Fibroblast of skin of scalp (primary cell): ENCODE measurements at places on chromosomes 5 and 9.

DNA sequence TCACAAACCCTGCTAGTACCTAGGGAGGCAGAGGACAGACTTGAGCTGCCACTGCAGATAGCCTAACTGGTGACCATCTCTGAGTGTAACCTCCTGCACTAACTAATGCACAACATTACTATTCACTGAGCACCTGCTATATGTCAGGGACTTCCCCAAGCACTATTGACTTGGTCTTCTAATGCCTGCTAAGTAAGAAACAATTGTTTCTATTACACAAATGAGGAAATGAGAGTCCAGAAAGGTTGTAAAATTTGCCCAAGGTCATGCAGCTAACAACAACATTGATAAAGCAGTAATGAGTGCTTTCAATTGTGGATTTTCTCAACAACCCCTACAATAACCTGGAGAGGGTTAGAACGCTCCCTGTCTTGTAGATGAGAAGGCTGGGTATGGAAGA, 183.7 kb downstream of the ZNF462 start:
- no peak for DNase-seq

- peak; percentile 72 for DNase-seq
Measured at GRCh38 chr5:117271656-117272055, 697.0 kb upstream of the SEMA6A start.

DNA sequence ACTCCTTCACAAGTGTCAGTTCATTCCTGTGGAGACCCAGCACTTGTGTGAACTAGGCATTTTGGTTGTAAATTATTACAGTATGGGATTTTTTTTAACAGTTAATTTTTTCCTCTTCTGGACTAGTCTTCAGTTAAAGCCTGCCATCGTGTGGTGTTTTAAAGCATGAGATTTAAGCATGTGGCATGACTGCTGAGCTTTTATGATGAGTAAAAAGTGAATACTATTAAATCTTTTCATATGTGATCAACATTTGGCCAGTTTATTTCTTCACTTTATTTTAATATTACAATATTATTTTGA, 25.0 kb downstream of the LMNB1 start:
- peak; percentile 67 for DNase-seq

- no peak for DNase-seq
Measured at GRCh38 chr5:173984218-173984617, 4.8 kb upstream of the C5orf47 start.

GRCh38 chr9:88310310-88310980, 77.8 kb upstream of the SPIN1 start:
- DNase-seq, result no peak

DNA sequence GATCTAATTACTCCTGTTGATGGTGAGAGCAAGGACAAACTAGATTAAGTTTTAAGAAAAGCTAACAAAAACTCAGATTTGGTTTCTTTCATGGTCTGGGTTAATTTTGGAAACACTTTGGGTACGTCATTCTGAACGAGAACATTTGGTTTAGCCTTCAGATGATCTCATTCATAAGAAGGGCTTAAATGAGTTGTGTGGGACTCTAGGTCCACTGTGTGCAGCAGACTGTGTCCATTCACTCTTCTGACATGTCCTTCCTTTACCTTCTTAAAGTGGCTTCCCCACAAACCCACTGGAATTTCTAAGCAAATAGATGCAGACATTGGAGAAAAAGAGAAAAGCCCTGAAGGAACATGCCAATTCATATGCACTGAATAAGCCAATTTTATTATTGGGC, 96.8 kb downstream of the FBXO4 start:
- DNase-seq, result no peak

GRCh38 chr9:79663878-79664277, 92.1 kb downstream of the TLE4 start:
- peak; percentile 51 for DNase-seq

DNA sequence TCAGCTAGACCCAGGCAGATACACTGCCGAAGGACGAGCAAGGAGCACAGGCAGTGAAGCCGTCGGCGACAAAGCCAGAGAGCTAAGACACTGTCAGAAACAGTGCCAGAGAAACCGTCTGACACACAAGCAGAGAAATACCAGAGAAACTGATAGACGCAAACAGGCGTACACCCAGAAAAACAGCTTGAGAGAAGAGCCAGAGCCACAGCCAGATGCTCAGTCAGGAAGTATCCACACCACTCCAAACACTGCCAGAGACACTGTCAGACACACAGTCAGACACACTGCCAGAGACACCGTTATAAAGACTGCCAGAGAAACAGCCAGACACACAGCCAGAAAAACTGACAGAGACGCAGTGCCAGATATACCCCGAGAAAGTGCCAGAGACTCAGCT, 19.1 kb downstream of the CNTFR start:
- DNase-seq, result no peak

DNA sequence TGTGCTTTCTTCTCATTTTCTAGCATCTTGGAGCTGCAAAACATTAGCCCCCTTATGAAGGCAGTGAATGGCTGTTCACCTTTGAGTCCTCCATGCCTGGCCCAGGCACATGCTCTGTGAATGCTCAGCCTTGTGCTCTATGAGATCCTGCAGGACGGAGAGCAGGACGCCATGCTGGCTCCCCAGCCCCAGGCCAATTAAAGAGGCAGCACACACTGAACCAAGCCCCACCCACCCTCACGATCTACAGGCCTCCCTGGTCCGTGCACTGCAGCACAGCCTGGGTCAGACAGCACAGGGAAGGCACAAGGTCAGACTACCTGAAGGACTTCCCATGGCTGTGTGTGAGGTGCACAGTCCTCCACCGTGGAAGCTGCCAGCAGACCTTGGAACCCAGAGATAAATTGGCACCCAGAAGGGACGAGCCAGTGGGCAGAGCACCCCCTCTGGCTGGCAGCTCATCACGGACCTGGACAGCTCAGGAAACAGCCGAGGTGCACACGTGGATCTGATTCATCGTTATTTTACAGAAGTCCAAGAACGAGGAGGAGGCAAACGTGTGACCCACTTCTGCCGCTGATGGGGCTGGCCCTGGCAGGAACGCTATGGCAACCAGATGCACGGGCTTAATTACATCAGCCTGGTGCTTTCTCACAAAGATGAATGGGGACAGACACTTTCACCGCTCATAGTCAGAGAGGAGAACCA, 59.5 kb downstream of the OLFM1 start:
- DNase-seq, result no peak

- DNase-seq, result no peak
Measured at GRCh38 chr5:72110394-72111013, 3.2 kb downstream of the MAP1B start.

DNA sequence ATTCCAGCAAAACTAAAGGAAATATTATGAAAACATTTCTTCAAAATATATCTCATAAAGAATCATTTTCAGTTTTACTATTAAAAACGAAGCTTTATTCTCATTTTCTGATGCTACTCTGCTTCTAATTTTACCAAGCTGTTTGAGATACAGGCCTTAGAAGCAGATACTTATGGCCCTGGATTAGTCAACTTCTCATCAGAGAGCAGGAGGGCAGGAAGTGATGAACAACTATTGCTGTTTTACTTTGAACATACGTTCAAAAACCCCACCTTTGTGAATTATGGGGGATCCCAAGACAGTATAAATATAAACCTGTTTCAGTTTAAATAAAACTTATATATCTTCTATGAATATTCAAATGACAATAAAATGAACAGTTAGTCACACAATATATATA, 16.0 kb downstream of the MPDZ start:
- no peak for DNase-seq

DNA sequence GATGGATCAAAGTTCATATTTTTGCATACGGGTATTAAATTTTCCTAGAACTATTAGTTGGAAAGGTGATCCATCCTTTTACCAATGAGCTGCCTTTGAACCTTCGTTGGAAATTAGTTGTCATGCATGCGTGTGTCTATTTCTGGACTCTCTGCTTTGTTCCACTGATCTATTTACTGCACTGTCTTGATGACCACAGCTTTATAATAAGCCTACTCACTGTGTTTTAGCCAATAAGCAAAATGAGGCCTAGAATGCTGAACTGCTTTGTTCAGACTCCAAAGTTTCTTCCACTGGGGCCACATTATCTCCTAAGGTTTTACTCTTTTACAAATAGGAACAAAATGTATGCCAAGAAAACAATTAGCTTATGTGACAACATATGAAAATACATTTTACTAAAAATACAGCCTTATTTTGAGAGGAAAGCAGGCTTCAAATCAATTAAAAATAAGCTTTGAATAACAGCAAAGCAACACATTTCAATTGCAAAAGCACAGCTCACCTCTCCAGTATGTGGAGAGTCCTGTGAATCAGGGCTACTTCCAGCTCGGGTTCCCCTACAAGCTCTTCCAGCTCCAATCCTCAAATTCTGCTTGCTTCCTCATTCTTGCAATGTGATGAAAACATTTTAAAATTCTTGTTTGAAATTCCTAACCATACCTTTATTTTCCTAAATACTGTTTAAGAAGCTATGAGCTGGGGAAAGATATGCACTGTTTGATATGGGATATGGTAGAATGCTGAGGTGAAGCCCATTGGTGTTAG, 72.0 kb downstream of the RETREG1 start:
- DNase-seq, result no peak

DNA sequence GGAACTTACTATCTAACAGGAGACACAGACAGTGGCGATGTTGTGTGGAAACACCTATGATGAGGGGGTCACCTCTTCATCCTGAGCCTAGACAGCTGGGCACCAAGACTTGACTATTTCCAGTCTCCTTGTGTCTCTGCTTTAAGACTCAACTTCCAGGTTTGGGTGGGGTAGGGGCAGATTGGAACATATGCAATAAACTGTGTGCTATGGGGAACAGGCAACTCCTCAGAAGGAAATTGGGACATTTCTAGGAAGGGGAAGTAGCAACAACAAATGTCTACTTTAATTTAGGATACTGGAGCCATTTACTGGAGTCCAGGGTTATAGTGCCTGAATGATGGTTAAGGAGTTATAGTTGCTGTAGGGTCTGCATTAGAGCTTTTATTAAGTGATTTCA, 57.3 kb downstream of the FGF18 start:
- DNase-seq, result no peak

DNA sequence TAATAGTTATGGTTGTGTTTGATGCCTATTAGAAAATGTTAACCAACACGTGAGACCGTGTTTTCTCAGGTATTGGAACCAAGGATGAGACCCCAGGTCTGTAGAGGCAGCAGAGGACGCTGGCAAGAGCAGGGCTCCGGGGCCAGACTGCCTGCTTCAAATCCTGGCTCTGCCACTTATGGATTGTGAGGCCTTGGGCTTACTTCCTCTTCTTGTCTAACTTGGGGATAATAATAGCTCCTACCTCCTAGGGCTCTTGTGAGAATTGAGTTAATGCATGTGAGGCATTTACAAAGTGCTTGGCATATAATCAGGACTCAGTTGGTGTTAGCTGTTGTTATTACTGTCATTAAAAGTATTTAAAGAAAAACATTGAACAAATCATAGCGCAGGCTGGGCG, 85.5 kb upstream of the PITX1 start:
- no peak for DNase-seq

DNA sequence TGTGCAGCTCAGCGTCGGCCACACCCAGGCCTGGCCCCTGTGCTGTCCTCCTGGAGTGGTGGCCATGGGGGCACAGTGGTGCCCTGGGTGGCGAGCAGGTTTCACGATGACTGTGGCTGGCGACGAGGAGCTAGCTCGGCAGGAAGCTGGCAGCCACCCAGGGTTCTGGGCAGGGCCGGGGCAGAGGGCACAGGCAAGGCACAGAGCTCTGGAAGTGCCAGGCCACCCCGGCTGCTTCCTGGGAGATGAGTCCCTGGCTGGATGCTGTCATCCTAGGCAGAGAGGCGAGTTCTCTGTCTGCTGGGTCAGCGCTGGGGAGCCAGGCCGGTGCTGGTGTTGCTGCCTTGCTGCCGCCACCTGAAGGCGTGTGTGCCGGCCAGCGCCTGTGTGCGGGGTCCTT, 51.7 kb downstream of the RXRA start:
- DNase-seq, result no peak

DNA sequence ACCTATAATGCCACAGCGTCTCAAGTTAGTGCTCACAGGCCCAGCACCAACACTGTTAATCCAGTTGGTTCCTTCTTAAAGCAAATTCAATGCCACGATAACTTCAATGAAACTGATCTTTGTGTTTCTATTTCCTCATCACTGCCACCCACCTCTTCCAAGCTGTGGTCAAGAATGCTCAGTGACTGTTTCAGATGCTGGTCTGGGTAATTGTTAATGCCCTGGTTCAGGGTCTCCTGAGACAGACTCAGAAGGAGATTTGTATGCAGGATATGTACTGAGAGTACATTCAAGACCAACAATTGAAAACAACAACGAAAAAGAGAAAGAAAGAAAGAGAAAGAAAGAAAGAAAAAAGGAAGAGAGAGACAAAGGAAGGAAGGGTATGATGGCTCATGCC, 505.3 kb downstream of the TLE4 start:
- DNase-seq, result no peak

DNA sequence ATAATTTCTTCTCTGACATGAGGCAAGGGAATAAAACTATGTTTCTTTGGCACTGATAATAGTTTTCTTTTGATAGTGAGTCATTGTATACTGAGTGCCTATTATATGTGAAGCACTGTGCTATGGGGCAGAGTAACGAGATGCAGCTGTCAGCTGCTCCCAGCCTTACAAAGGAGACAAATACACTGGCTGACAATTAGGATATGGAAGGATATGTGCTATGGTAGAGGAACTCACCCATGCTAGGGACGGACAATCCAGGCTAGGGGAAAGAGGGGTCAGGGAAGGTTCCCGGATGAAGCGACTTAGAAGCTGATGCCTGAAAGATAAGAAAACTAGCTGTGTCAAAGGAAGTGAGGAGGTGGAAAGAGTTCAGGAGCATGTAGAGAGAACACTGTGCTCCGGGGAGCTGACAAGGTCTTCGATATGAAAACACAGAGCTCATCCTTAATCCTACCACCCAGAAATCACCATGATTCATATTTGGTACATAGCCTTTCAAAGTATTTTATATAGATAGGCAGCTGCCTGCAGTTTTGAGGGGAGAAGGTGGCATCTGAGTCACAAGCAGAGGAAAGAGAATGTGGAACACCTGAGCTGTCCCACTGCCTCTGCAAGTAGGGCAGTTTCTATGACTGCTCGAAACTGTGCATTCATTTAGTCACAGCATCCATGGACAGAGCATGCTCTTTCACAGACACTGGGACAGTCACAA, 12.1 kb downstream of the BSPRY start:
- DNase-seq, result peak; percentile 21

- DNase-seq, result peak; percentile 90
Measured at GRCh38 chr9:105054491-105054890, 126.5 kb upstream of the ABCA1 start.

GRCh38 chr5:154403776-154404387, 41.9 kb upstream of the SAP30L start:
- DNase-seq, result no peak
